ENCODE measurements at places on chromosomes 2 and 18. TPM values are rescaled to one million over a fixed set of nuclear protein-coding genes. Genes with fewer than 3 reads are reported as not detected.

GPR75 gene
- 1.8 TPM for total RNA-seq

GRCh38 chr2:145757503-145758246 is 1237.8 kb upstream of the ZEB2 start:
- DNase-seq: no peak
- no peak overlapping the region for H3K27ac ChIP-seq
- H3K4me3 ChIP-seq: no peak overlapping the region
- no peaks in the 10 kb centered on the region for H3K27me3 ChIP-seq
- no peaks in the 10 kb centered on the region for H3K36me3 ChIP-seq
- no peaks in the 10 kb centered on the region for H3K4me1 ChIP-seq

GAREM2 gene
- 0.66 TPM for total RNA-seq

IL1A gene
- total RNA-seq: 0.17 TPM

TOGARAM2 gene
- 0.26 TPM for total RNA-seq

All from fibroblast of lung (primary cell).